Left forelimb (tissue), 1 donor: ENCODE measurements at places on chromosomes 7 and 10.

- no peak for DNase-seq
Observed at GRCh38 chr10:72794260-72794659, 99.3 kb upstream of the OIT3 start.

DNA sequence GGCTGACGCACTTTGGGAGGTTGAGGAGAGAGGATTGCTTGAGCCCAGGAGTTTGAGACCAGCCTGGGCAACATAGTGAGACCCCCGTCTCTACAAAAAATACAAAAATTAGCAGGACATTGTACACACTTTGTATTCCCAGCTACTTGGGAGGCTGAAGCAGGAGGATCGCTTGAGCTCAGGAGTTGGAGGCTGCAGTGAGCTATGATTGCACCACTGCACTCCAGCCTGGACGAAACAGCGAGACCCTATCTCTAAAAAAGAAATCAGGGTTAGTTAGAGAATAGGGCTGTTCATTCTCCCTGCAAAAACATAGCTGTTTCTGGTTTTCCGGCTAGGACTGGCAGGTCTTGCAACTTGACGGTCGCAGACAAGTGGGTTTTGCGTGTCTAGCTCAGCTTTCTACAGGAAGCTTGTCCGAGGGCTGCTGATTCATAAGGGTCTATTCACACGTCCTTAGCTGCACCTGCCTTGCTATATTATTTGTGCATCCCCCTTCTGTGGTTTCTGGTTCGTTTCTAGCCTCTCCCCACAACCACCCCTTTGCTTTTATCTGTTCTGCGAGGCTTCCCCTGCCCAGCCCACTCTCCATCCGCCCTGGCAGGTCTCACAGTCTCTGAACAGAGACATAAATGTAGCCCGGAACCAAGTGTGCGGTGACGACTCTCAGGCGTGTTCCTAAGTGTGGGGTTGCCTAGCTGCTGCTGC is 10.7 kb downstream of the AMZ1 start:
- DNase-seq = no peak

- DNase-seq = peak; percentile 71
Observed at GRCh38 chr7:148699024-148699781, 500 bp downstream of the CUL1 start.

- no peak for DNase-seq
Observed at GRCh38 chr10:97570789-97571471, 1.6 kb upstream of the ANKRD2 start.

GRCh38 chr7:77827999-77828398 is 29.4 kb downstream of the PHTF2 start:
- DNase-seq = no peak
